ENCODE measurements at places on chromosomes 4 and X.

GRCh38 chr4:128220286-128221235 lies 67.1 kb downstream of the PGRMC2 start:
- peak; percentile 22 for DNase-seq

DNA sequence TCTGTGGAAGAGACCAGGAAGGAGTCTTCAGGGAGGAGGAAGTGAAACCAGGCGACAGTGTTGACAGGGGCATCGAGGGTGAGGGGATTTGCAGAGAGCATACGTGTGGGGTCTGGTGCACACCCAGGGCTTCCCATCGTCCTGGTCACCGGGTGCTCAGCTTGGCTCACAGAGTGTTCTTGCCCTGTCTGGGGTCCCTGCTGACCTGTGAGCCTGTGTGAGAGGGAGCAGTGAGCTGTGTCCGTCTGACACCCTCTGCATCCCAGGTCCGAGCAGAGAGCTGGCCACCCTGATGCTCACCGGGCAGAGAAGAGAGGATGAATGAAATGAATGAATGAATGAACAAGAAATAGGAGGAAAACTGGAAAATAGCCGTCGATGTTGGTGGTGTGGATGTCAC lies 46.5 kb downstream of the CPZ start:
- DNase-seq, result no peak

DNA sequence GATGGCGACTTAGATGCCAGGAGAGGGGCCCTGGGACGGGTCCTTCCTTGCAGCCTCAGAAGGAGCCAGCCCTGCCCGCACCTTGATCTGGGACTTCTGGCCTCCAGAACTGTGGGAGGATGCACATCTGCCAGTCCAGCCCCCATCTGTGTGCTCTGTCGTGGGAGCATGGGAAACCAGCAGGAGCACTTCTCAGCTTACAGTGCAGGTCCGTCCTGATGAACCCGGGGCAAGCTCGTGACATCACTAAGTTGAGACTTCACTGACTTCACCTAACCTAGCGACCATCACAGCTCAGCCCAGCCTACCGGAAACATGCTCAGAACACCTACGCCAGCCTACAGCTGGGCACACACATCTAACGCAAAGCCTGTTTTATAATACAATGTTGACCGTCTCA lies 38.1 kb downstream of the ABLIM2 start:
- no peak for DNase-seq

GRCh38 chr4:186190581-186191199 lies 677 bp upstream of the CYP4V2 start:
- DNase-seq, result peak; percentile 35

DNA sequence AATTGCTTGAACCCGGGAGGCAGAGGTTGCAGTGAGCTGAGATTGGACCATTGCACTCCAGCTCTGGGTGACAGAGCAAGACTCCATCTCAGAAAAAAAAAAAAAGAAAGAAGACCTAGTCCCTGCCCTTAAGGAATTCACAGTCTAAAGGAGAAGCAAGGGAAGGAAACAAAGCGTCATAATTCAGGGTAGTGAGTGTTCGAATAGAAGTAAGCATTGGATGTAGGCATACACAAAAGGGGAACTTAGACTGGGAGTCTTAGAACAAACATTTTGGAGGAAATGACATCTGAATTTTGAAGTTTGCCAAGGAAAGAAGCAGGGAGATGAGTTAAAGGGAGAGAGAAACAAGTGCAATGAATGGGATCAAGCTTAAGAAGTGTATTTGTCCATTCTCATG lies 32.4 kb downstream of the PPM1K start:
- no peak for DNase-seq

- no peak for DNase-seq
These were observed 1.5 kb downstream of the TRIM2 start for GRCh38 chr4:153205757-153206156.

DNA sequence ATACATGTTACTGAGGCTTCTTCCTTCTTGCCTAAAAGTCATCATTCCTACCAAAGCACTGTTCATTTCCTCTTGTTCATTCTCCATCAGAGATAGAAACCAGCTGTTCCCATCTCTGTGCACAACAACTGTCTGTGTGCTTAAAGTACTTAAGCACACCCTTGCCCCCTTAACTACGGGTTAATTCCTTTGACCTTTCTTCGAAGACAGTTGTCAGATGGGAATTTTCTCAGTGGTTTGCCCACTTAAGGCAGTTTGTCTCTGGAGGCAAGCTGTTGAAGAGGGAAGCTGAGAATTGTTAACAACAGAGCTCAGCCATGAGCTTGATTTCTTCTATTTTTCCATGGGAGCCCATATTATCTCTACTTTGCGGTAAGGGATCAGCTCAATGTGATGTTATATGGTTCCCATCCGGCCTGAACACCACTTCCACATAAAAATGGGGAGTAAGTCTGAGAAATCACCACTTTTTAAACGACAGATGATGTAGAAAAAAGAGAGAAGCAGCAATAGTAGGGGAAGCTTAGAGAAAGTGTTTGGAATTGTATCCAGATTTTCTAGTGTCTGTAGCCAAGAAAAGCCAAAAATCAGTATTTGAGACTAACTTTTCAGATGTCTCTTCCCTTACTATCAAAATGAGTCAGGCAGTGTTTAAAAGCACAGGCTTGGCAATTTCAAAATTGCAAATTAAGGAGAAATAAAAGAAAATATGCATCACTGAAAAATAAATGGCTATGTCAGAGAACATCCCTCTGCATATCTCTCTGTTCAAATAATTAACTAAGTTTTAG lies 194.4 kb downstream of the SLIT2 start:
- no peak for DNase-seq

DNA sequence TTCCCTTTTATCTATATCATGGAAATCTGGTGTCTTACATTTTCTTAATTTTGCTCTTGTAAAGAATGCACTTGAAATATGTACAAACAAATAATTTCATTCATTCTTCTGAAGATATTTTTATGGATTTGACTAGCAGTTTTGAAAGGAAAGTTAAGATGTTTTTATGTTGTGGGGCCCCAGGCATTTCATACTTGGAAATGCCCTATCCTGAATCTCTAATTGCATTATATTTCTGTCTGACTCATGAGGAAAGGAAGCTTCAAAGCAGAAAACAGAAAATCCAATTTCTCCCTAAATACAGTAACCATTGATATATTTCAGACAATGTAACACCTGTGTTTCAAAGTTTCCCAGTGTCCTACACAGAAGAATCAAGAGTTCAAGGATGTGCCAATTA lies 73.2 kb upstream of the NPNT start:
- DNase-seq, result no peak

GRCh38 chr4:164116286-164116685 lies 621.8 kb downstream of the TMA16 start:
- no peak for DNase-seq

- no peak for DNase-seq
These were observed 149.4 kb downstream of the NDST4 start for GRCh38 chr4:114964026-114964425.

GRCh38 chrX:80246271-80246670 lies 174.0 kb upstream of the TENT5D start:
- no peak for DNase-seq

- DNase-seq, result no peak
These were observed 2.7 kb downstream of the PTPN13 start for GRCh38 chr4:86596807-86597206.

DNA sequence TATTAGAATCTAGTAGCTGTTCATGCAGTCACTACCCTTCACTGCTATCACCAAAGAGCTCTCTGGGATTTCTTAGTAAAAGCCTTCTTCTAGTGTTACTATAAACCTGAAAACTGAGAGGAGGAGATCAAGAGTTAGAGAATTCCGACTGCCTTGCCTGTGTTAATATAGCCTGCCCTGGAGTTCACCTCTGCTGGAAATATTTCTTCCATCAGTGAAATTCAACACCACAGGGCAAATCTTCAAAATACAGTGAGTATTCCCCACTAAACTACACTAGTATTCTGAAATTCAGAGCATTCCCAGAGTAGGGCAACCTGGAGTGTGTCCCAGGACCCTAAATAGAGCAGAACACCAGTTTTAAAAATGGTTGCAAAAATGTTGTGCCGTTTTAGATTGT lies 301.1 kb downstream of the ARHGAP24 start:
- DNase-seq, result no peak

GRCh38 chr4:52648836-52649235 lies 10.3 kb downstream of the USP46 start:
- DNase-seq, result no peak

DNA sequence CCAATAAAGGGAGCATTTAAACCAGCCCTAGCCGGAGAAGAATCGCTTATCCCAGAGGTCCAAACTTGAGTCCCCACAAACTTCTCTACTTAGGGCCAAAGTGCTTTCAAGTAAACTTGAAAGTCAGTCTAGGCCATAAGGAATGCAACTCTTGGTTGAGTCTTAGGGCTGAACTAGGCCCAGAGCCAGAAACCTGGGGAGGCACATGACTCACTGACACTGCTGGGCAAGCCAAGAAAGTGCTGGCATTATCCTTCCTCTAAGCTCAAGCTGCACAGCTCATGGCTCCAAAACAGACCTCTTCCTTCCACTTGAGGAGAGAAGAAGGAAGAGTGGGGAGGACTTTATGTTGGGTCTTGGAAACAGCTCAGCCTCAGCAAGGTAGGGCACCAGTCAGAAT lies 1257.3 kb upstream of the DIAPH2 start:
- no peak for DNase-seq

DNA sequence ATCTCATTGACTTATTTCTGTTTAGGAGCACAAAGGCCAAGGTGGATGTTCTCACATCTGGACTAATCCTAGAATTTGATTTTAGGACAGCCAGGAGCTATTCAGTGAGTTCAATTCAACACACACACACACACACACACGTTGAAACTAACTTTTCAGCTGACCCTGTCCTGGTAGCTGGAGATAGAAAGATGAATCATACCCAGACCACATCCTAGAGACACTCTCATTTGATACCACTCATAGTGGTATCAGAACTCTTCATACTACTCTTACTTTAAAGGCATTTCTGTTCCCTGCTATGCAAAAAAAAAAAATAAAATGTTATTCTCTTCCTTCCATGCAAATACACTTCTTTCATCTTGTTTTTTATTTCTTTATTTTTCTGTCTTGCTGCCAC lies 36.7 kb downstream of the KLF8 start:
- DNase-seq, result no peak

GRCh38 chrX:153640736-153641575 lies 6.0 kb upstream of the DUSP9 start:
- DNase-seq, result no peak

DNA sequence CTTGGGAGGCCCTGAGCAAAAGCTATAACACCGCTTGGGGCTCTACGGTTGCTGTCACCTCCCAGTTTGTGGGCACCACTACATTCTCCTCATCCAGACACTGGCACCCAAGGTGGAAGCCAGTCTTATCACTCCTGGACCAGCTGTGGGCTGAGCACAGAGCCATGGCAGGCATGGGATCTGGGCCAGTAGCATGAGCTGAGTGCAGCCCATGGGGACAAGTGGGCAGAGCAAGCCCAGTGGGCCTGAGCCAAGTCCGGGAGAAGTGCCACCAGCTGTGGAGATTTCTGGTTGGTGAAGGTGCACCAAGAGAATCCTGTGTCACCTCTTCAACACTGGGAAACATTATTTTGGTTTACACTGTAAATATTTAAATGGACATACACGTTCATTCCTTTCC lies 1013.0 kb downstream of the TECRL start:
- no peak for DNase-seq

DNA sequence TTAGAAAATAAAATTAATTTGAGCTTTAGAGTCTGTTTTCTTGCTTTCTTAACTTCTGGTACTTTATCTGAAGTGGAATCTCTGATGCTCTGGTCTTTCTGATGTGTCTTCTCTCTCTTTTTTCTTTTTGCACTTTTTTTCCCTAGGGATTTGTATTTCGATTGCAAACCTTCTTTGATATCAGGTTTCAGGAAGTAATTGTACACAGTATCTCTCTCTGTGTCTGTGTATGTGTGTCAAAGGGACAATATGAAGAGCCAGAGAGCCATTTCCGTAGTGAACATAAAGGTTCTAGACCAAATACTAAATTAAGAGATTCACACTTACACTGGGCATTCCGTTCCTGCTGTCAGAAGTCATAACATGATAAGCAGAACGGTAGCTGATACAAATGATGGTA lies 325.0 kb downstream of the PCDH7 start:
- no peak for DNase-seq

GRCh38 chr4:161247831-161248230 lies 916.0 kb downstream of the FSTL5 start:
- DNase-seq, result no peak

- DNase-seq, result no peak
These were observed 5.8 kb downstream of the TIGD2 start for GRCh38 chr4:89117115-89117514.

- no peak for DNase-seq
These were observed 228.8 kb upstream of the PGRMC2 start for GRCh38 chr4:128516301-128516969.

DNA sequence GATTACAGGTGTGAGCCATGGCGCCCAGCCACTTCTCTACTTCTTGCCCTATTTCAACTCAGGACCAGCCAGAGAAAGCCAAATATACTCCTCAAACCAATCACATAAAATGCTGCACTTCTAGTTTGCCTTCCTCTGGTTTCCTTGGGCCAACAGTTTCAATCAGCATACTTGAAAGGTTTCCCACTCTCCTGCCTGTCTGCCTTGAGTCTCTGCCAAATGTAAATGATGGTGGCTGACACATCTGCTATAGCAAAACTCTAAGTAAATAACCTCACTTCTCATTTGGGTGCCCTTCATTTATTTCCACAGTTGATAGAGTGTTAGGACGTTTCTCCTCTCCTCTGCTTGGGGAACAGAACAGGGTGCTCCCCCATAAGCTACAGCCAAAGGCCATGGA lies 36.4 kb upstream of the PPA2 start:
- no peak for DNase-seq

DNA sequence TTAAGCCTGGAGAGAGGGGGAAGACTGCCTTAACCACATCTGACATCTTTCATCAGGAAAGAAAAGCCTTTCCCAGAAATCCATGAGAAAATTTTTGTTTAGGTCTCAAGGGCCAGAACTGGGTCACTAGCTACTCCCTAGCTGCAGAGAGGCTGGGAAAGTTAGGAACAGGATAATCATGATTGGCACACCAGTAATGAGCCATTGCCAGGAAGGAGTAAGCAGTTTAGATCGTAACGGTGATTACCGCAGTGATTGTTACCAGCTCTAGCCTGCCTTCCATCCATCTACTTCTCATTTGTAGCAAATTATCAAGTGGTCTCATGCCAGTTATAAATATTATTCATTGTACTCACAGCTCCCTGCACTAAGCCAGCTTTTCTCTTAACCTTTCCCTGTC lies 22.7 kb upstream of the STX18 start:
- no peak for DNase-seq

DNA sequence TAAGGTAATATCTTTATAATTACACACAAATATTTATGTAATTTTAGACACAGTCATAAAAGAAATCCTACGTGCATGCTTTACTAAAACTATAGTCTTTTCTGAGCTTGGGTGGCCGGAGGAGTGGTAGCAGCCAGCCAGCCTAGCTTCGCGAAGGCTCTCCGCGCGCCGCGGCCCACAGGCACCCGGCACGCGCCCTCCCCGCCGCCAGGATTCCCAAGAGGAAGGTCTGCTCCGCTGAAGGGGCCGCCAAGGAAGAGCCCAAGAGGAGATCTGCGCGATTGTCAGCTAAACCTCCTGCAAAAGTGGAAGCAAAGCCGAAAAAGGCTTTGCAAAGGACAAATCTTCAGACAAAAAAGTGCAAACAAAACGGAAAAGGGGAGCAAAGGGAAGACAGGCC lies 8.7 kb upstream of the PJA1 start:
- no peak for DNase-seq
